ENCODE measurements at places on chromosomes 1 and 21.

GRCh38 chr1:63148825-63149645, 173.3 kb upstream of the FOXD3 start:
- no peak for DNase-seq

GRCh38 chr1:245311887-245312536, 157.2 kb downstream of the KIF26B start:
- DNase-seq: no peak

- DNase-seq: no peak
Measured at GRCh38 chr1:174724219-174724618, 275.5 kb upstream of the CACYBP start.

GRCh38 chr1:167964646-167965045, 27.8 kb upstream of the MPC2 start:
- no peak for DNase-seq

GRCh38 chr21:37563641-37564340, 197.2 kb downstream of the DYRK1A start:
- DNase-seq: peak; percentile 85

DNA sequence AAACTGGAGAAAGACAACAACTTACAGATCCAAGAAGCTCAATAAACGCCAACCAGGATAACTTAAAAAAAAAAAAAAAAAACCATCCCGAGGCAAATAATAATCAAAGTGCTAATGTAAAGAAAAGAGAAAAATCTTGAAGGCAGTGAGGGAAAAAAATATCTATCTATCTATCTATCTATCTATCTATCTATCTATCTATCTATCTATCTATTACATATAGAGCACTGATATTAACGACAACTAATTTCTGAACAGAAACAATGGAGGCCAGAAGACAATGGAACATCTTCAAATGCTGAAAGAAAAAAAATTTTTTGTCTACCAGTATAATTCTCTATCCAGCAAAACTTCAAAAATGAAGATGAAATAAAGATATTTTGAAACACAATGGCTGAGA, 18.0 kb downstream of the PACC1 start:
- DNase-seq: no peak

DNA sequence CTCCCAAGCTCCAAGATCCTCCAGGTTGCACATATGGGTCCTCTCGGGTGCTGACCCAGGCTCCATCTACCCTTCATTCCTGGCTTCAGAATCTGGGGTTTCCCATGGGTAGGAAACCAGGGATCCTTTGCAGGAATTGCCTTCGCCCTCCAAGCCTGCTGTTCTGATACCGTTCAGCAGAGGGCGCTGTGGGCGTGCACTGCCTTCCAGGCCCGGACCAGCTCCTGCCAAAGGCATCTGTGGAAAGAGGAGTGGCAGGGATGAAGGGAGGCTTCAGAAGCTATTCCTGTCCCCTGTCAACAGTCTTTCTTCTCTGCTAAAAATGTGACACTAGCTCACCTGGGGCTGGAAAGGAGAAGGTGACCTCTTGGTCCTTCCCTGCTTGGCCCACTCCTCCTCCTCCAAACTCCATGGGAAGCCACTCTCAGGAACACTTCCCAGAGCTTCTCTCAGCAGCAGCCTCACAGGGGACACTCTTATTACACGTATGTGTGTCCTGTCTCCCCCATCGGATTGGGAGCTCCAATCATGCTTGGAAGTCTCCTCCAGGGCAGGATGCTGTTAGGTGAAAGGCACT, 71.2 kb downstream of the VWA5B1 start:
- peak; percentile 28 for DNase-seq

DNA sequence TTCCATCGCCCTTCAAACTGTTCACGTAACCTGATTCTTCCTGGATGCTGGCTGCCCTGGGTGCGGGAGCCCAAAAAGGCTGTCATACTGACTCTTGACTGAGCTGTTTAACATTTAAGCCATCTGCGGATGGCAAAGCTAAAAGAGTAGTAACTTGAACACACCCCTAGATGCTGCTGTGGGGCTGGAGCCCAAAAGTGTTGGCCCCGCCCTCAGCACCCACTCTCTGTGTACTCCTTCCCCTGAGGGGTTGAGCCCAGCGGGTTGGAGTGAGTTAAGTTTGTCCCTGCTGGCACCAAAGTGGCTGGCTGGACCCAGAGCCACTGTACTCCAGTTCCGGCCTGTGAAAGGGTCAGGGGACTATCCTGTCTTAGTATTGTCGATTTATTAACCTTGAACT, 640.6 kb downstream of the PTPRU start:
- no peak for DNase-seq

DNA sequence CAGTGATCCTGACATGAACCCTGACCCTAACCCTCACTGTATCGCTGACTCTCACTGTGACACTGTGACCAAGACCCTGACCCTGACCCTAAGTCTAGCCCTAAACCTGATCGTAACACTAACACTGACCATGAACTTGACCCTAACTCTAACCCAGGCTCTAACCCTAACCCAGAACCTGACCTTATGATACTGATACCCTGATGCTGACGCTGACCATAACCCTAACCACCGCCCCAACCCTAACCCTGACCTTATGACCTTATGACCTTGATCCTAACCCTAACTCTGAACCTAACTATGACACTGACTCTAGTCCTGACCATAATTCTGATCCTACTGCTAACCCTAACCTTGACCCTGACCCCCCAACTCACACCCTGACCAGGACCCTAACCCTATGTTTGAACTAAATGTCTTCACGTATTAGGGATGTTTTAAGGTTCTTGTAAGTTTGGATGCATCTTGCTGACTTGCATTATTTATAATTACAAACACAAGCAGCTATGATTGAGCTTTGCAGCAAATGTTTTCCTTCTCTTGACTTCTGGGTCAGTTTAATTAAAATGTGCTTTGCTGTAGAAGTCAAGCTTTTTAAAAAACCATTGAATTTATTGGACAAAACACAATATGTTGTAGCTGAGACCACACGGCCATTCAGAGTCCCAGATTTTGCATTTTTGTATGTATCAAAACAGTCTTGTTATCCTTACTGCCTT, 23.9 kb upstream of the PRSS38 start:
- DNase-seq: no peak

DNA sequence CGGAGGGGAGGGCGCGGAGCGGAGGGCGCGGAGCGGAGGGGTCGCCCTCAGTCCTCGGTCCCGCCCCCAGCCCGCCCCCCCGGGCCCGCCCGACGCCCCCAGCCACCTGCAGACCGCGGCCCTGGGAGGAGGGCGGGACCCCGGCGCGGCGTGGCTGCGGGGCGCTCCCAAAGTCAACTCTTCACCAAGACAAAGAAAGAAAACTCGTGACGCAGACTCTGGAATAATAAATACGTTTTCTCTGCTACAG, 1.2 kb downstream of the HES4 start:
- DNase-seq: no peak

GRCh38 chr1:191453487-191453886, 704.8 kb upstream of the RGS18 start:
- no peak for DNase-seq

DNA sequence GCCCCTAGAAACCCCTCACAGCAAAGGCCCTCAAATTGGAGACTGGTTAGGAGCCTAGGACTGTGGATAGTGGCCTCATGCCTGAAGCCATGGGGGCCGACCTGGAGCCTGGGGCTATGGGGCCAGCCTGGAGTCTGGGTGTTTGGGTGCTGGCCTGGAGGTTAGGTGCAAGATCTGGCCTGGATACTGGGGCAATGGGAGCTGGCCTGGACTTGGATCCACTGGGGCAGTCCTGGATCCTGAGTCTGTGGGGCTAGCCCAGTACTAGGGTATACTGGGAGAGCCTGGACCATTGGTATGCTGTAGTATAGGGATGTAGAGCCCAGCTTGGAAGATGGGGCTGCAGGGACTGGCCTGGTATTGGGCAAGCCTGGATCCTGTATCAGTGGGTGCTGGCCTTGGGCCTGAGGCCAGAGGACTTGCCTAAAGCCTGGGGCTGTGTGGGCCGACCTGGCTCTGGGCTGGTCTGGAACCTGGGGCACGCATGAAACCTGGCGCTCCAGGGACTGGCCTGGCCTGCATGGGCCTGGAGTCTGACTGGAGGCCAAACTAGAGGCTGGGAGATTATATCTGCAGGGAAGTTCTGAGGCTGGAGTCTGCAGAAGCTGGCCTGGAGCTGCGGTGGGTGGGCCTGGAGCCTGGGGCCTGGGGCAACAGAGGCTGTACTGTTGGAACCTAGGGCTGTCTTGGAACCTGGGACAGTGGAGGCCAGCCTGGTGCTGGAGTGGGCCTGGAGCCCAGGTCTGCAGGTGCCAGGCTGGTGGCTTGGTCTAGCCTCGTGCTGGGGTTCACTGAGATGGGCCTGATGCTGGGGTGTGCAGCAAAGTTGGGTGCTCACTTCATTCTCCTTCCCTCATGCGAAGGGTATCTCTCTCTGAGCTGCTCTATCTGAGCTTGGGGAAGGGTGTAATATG, 12.6 kb upstream of the DENND1B start:
- no peak for DNase-seq

DNA sequence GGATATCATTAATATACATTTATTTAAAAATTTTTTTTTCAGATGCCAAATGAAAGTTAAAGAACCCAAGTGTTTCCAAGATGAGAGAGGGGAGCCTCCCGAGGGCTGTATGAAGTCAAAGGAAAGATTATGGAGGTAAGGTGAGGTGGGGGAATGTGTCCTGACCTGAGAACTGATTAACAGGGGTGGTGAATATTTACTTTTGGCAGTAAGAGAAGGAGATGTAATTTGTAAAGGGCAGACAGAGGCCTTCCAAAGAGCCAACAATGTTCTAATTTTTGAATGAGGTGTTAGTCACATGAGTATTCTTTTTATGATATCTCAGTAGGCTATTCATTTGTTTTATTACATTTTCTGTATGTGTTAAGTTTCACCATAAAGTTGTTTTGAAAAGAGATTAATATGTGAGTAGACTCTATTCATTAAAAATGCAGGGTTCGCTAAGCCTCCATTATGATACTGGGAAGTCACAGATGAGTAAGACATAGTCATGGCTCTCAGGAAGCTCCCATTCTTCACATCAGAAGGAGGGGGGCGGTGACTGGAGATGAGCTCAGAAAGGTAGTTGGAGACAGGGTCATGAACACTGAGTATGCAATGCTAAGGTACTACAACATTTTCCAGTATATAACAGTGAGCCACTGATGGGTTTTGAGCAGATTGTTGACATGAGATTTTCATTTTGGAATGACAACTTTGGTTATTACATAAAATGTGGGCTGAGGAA, 62.4 kb upstream of the TNFSF18 start:
- no peak for DNase-seq

GRCh38 chr1:224735159-224735558, 119.0 kb downstream of the CNIH3 start:
- no peak for DNase-seq

- no peak for DNase-seq
Measured at GRCh38 chr1:155003227-155003765, 694 bp downstream of the ZBTB7B start.

GRCh38 chr1:39131940-39132339, 72.6 kb upstream of the MACF1 start:
- DNase-seq: no peak

DNA sequence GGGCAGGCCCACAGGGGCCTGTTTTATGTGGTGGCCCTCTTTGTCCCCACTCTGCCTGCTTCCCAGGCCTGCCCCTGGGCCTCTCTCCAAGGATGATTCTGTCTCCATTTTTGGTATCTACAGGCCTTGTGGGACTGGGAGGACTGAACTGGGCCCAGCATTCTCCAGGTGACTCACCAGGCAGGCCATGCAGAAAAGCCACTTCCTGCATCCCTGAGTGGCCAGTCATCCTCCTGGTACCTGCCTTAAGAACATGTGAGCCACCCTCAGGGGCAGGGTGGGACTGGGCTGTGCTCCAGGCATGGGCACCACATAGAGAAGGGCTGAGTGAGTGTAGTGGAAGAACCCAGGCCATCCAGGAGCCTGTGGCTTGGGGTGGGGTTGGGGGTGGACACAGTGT, 20.0 kb upstream of the BCAR3 start:
- no peak for DNase-seq

DNA sequence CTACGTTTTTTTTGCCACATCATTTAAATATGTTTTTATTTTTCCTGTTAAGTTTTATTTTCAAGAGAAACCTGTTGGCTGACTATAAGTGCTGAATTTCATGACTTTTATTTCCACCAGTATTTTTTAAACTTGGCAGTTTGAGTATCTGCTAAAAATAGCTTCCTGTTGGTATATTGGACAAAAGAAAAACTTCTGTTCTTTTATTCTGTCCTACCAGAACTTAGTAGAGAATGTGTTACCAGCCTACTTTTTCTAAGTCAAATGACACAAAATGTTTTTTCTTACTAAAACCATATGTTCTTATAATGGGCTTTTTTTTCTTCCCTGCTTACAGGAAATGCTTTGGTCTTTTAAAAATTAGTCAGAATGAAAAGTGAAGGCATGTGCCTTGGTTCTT, 7.6 kb downstream of the DR1 start:
- no peak for DNase-seq

DNA sequence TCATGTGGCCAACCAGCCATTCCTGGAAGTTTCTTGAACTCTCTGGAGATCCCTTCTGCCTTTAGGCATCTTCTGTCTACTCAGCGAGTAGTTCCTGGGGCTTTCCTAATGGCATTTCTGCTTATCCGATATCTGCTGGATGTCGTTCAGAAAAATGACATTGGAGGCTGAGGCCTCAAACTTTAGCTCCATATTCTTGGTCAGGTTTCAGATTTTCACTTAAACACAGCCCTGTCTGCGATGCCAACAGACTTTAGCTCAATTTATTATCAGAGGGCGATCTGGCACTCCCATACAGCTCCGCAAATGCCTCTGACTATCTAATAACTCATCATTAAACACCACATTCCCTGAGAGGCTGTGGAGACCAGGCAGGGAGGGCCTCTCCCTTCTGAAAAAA, 46.3 kb upstream of the ETS2 start:
- DNase-seq: no peak

DNA sequence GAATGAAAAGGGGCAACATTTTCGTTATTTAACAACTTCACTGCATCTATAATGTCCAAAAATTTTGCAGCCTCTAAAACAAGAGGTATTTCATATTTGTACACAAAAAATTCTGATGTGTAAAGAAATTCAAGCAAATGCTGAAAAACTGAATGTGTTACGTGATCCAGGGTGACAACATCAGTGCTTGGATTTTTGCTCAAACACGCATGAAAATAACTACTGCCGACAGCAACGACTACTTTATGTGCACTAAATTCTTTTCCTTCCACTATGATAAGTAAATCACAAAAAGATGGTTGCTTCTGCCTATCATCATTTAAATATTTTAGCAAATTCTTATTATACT, 53.4 kb upstream of the ASPM start:
- no peak for DNase-seq

- no peak for DNase-seq
Measured at GRCh38 chr1:85609976-85610375, 29.4 kb downstream of the CCN1 start.

GRCh38 chr1:51310871-51311613, 19.3 kb downstream of the TTC39A start:
- no peak for DNase-seq
